ENCODE measurements at places on chromosomes 7 and 10. TPM values are rescaled to one million over a fixed set of nuclear protein-coding genes. Genes with fewer than 3 reads are reported as not detected.

TMEM106B gene
- total RNA-seq: 44.7 TPM

CALHM3 gene
- total RNA-seq: 1.3 TPM

RNF32 gene
- total RNA-seq: 1.6 TPM

GRM3 gene
- 1.4 TPM for total RNA-seq
